ENCODE measurements at places on chromosomes 16 and 17. TPM values are rescaled to one million over a fixed set of nuclear protein-coding genes. Genes with fewer than 3 reads are reported as not detected.

The SEPTIN1 gene
- 4.3 TPM for total RNA-seq

The KRT23 gene
- total RNA-seq, result 0.27 TPM

The SPN gene
- total RNA-seq, result 3.7 TPM

GRCh38 chr16:2475413-2476344 lies 752 bp downstream of the TBC1D24 start:
- H3K36me3 ChIP-seq, result no peaks in the 10 kb centered on the region
- peaks cover 17% of the 10 kb centered on the region for H3K4me1 ChIP-seq
- H3K27ac ChIP-seq, result no peak overlapping the region
- peak overlapping the region; percentile 70 for H3K4me3 ChIP-seq
- DNase-seq, result no peak

GRCh38 chr17:68397108-68397536 lies 60.2 kb downstream of the WIPI1 start:
- no peaks in the 10 kb centered on the region for H3K4me1 ChIP-seq
- H3K36me3 ChIP-seq, result no peaks in the 10 kb centered on the region
- H3K4me3 ChIP-seq, result no peak overlapping the region
- peak; percentile 9 for DNase-seq

DNA sequence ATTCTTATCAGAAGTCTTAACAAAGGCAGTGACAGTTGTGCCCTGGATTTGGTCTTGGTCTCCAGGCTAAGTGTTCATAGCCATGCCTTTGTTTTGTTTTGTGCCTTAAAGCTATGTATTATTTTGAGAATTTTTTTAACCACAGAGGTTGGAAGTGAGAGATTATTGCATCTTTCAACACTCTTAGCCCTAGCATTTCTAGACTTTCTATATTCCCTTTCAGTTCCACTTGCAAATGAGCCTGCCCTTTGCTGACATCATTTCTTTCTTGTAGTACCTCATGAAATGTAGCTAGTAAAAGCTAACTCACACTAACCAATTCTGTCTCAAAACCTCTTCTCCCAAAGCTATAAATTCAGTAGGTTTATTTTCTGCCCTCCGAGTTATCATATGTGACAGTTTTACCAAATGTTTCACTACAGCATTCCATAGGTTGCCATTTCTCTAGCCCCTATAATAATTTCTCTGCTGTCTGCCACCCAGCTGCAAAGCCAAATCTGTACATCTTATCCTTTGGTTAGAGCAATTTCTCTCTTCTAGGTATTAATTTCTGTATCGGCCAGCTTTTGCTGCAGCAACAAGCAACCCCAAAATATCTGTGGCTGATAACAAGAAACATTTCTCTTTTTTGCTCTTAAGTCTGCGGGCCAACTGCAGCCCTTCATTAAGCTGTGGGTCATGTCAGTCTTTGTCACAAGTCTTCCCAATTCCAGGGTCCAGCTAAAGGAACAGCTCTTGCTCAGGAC lies 14.2 kb upstream of the CCL1 start:
- no peaks in the 10 kb centered on the region for H3K27me3 ChIP-seq
- no peak for DNase-seq
- no peak overlapping the region for H3K4me3 ChIP-seq
- H3K36me3 ChIP-seq, result no peaks in the 10 kb centered on the region
- no peak overlapping the region for H3K27ac ChIP-seq
- no peaks in the 10 kb centered on the region for H3K4me1 ChIP-seq

- no peaks in the 10 kb centered on the region for H3K4me1 ChIP-seq
- DNase-seq, result no peak
- no peak overlapping the region for H3K27ac ChIP-seq
- H3K36me3 ChIP-seq, result no peaks in the 10 kb centered on the region
- H3K4me3 ChIP-seq, result no peak overlapping the region
These were observed 148.2 kb upstream of the GOT2 start for GRCh38 chr16:58882292-58882691.

DNA sequence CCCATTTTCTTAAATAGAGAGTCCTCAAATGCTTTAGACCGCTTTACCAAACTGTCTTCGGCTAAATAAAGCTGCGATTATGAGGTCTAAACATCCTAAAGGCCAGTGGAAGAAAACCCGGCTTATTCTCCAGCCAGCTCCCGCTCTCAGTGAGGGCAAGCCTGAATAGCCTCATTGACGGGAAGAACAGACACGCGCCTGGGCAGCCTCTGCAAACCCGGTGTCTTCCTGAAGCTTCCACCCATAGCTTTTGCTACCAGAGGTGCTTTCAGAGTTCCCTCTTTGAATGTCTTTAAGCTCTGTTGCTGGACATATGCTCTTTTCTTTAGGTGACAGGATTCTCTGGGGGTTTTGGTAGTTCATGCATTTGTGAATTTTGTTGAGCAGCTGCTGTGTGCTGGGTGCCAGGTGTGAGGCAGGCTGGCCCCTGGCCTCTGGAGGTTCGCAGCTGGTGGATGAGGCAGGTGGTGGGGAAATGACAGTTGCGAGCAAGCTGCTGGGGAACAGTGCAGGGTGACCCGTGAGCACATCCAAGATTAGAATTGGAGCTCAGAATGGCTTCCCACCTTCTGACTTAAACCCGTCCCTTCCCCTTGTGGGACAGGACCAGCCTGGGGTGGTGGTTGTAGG lies 44.7 kb downstream of the CRISPLD2 start:
- H3K36me3 ChIP-seq, result no peaks in the 10 kb centered on the region
- no peak for DNase-seq
- H3K4me3 ChIP-seq, result no peak overlapping the region
- H3K27ac ChIP-seq, result no peak overlapping the region
- no peaks in the 10 kb centered on the region for H3K27me3 ChIP-seq

- no peak overlapping the region for H3K4me3 ChIP-seq
- no peaks in the 10 kb centered on the region for H3K27me3 ChIP-seq
- no peak for DNase-seq
- H3K27ac ChIP-seq, result no peak overlapping the region
These were observed 11.3 kb downstream of the ERAL1 start for GRCh38 chr17:28865946-28866752.

DNA sequence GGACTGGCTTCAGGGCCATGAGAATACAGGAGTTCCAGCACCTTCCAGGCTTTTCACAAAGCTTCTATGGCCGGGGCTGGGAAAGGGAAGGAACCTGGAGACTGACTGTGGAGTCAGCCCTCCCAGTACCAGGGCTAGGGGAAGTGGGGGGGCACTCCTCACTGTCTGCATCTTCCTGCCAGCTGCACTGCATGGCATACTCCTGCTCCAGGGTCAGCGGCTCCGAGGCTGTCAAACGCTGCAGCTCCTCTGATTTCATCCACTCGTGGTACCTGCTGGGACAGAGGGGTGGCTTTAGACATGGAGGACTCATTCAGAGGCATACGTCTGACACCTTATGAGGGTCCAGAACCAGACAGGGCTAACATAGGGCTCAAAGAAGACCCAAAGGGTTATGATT lies 2.7 kb downstream of the NAT9 start:
- DNase-seq, result no peak
- H3K36me3 ChIP-seq, result no peaks in the 10 kb centered on the region
- H3K4me1 ChIP-seq, result peaks cover 11% of the 10 kb centered on the region
- no peak overlapping the region for H3K27ac ChIP-seq
- H3K4me3 ChIP-seq, result no peak overlapping the region

- no peaks in the 10 kb centered on the region for H3K4me1 ChIP-seq
- no peaks in the 10 kb centered on the region for H3K36me3 ChIP-seq
- H3K27ac ChIP-seq, result no peak overlapping the region
- H3K4me3 ChIP-seq, result no peak overlapping the region
- no peak for DNase-seq
These were observed 50.5 kb upstream of the TEX2 start for GRCh38 chr17:64313534-64313933.

DNA sequence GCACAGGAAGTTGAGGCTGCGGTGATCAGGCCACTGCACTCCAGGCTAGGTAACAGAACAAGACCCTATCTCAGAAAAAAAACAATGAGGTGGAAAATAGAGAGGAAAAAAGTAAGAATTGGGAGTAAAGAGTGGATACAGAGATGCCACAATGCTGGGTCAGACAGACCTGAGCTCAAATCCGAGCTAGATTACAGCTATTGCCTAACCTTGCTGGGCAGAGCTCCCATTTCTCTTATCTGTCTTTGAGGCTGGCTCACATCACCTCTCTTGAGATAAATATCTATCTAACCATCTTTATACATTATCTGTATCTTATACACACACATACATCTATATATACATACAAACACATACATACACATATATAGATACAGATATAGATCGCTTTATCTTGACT lies 59.0 kb downstream of the ACSM2B start:
- DNase-seq, result no peak
- H3K36me3 ChIP-seq, result no peaks in the 10 kb centered on the region
- no peaks in the 10 kb centered on the region for H3K4me1 ChIP-seq
- no peak overlapping the region for H3K4me3 ChIP-seq

- no peak overlapping the region for H3K4me3 ChIP-seq
- DNase-seq, result no peak
- H3K27ac ChIP-seq, result no peak overlapping the region
- H3K27me3 ChIP-seq, result peaks cover 4% of the 10 kb centered on the region
These were observed 8.3 kb upstream of the CLUH start for GRCh38 chr17:2719861-2720260.

GRCh38 chr17:74345433-74346241 lies 16.0 kb downstream of the BTBD17 start:
- no peaks in the 10 kb centered on the region for H3K36me3 ChIP-seq
- H3K4me1 ChIP-seq, result no peaks in the 10 kb centered on the region
- no peak overlapping the region for H3K27ac ChIP-seq
- H3K27me3 ChIP-seq, result no peaks in the 10 kb centered on the region
- H3K4me3 ChIP-seq, result no peak overlapping the region

DNA sequence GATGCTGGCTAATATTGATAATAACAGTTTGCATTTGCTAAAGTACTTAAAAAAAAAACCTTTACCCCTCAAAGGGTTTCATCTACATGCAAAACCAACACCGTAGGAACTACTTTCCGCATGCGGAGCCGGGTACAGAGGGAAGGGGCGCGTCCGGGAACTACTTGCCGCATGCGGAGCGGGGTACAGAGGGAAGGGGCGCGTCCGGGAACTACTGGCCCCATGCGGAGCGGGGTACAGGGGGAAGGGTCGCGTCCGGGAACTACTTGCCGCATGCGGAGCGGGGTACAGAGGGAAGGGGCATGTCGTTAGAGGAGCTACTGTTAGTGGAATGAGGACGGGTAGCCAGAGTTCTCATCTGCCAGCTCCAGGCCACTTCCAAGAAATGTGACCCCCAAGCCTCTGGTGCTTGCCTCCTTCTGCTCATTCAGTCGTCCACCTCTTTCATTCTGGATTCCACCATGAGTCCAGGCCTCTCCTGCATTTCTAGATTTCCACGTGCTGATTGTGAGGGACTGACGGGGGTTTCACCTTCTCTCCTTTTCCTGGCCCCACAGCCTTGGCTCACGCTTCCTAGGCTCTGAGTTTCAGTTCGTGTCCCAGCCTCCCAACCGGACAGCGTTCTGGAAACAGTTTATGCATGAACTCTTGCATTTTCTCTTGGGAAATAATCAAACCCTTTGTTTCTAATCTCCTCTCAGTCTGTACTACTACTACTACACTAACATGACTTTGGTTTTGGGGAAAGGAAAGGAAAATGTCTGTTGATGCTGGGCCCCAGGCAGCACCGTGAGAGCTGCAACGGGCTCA lies 26.9 kb downstream of the MINK1 start:
- peaks cover 6% of the 10 kb centered on the region for H3K4me1 ChIP-seq
- no peak for DNase-seq
- H3K4me3 ChIP-seq, result no peak overlapping the region

DNA sequence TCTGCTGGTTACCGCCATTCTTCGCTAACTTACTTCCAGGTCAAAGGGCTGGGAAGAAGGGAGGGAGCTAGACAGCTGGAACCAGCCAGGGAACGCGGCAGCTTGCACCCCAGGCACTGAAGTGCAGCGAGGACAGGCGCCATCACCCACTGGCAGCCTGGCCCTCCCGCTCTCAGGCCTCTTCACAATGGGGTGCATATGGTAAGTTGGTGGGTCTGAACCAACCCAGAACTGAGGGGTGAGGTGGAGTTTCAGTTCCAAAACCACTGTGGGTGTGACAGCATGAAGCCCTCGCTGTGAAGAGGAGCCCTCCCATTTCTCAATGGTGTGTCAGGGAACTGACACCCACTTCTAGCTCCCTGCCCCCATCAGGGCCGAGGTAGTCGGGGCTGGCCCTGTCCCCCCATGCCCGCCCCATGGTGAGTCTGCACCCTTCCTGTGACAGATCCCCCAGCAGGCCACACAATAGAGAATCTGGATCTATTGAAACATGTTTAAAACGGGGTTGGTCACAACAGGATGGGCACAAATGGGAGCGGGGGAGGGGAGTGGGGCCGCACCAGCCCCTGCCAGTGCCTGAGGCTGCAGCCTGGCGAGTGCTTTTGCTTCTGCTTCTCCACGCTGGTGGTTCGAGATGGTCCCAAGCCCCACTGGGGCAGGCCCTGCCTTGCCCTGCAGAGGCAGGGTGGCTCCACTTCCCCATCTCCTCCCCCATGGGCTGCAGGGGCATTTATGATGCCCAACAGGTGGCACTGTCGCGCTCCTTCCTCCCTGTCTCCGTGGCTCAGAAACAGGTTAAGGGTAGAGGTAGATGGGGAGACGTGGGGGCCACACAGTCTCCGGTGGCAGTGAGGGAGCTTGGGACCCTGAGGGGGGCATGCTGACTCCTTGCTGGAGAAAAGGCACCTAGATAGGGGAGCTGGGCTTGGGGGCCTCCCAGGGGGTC lies 2.3 kb downstream of the LIMD2 start:
- peak overlapping the region; percentile 46 for H3K4me3 ChIP-seq
- peak; percentile 73 for DNase-seq
- H3K27ac ChIP-seq, result peak overlapping the region; percentile 47

DNA sequence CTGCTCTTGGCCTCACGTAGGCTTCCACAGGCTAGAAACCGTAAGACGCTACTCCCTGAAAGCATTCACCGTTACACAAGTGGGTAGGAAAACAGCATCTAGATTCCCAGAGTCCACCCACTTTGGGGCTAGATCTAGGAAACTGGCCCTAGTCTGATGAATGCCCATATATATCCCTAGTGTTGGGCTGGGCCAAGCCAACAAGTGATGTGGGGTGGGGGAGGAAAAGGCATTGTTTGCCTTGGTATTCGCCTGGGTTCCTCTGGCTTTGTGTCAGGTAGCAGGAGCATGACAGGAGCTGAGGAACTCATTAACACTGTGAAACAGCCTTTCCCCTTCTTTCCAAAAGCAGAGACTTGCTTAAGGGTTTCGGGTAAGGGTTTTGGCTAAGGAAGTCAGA lies 112.4 kb downstream of the SMG6 start:
- DNase-seq, result no peak
- no peaks in the 10 kb centered on the region for H3K4me1 ChIP-seq
- H3K27me3 ChIP-seq, result no peaks in the 10 kb centered on the region
- H3K27ac ChIP-seq, result no peak overlapping the region
- H3K4me3 ChIP-seq, result no peak overlapping the region

- peak overlapping the region; percentile 31 for H3K4me3 ChIP-seq
- peak overlapping the region; percentile 92 for H3K27ac ChIP-seq
- DNase-seq, result peak; percentile 91
These were observed 6.9 kb downstream of the DOK4 start for GRCh38 chr16:57479205-57479975.

- peak overlapping the region; percentile 15 for H3K4me3 ChIP-seq
- DNase-seq, result peak; percentile 78
- H3K36me3 ChIP-seq, result no peaks in the 10 kb centered on the region
- peaks cover 9% of the 10 kb centered on the region for H3K4me1 ChIP-seq
- no peaks in the 10 kb centered on the region for H3K27me3 ChIP-seq
These were observed 10.3 kb upstream of the TVP23A start for GRCh38 chr16:10828851-10829366.
